Large intestine (tissue), 12 donors: ENCODE measurements at places on chromosomes 12 and 14. TPM values are rescaled to one million over a fixed set of nuclear protein-coding genes. Genes with fewer than 3 reads are reported as not detected.
A peak's percentile ranks its signal among the peaks of the same experiment; 100 is the strongest.

- no peaks in the 10 kb centered on the region for H3K27me3 ChIP-seq
- peaks cover 5% of the 10 kb centered on the region for H3K4me1 ChIP-seq
- no peak within 1 kb of the TSS for H3K27ac ChIP-seq
- no peak for DNase-seq
- peaks cover 10% of the 10 kb centered on the region for H3K36me3 ChIP-seq
- peak within 1 kb of the TSS; percentile 38 for H3K4me3 ChIP-seq
Measured at GRCh38 chr12:6950811-6951540, at the start of gene PTPN6. Gene PTPN6 (plus strand): TSS chr12:6951356. CDS start chr12:6951513, 157 bp downstream.

DNA sequence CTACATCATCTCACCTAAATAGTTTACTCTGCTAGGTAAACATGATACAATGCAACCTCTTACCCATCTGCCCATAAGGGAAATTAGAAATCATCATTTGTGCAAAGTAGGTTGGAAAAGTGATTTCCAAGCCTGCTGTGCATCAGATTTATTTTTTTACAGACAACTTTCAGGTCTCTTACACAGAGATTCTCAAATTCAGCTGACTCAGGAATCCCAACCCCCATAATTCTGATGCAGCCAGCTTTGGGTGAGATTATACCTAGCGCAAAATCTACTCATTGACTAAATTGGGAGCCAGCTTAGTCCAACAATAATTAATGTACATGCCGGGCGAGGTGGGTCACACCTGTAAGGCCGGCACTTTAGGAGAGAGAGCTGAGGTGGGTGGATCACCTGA lies 8.5 kb downstream of the SLC2A3 start:
- no peak overlapping the region for H3K27ac ChIP-seq
- H3K4me3 ChIP-seq, result no peak overlapping the region
- H3K36me3 ChIP-seq, result peaks cover 15% of the 10 kb centered on the region
- DNase-seq, result no peak
- H3K27me3 ChIP-seq, result no peaks in the 10 kb centered on the region

DNA sequence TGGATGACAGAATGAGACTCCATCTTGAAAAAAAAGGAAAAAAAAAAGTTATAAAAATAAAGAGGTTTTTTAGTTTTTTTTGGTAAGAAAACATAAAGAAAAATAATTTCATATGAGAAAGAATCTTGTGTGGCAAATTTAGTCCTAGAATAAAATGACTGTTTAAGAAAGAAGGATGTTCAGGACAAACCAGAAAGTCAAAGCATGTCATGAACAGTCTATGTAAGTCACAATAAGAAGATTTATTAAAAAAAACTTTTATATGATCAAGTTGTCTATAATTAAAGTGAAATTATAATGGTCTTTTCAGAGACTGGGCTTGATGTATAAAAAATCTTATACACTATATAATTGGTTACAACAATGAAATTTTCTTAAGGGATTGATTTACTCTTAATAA lies 68.1 kb upstream of the HECTD1 start:
- no peaks in the 10 kb centered on the region for H3K27me3 ChIP-seq
- H3K36me3 ChIP-seq, result no peaks in the 10 kb centered on the region
- H3K4me3 ChIP-seq, result no peak overlapping the region
- no peak overlapping the region for H3K27ac ChIP-seq
- DNase-seq, result no peak

DNA sequence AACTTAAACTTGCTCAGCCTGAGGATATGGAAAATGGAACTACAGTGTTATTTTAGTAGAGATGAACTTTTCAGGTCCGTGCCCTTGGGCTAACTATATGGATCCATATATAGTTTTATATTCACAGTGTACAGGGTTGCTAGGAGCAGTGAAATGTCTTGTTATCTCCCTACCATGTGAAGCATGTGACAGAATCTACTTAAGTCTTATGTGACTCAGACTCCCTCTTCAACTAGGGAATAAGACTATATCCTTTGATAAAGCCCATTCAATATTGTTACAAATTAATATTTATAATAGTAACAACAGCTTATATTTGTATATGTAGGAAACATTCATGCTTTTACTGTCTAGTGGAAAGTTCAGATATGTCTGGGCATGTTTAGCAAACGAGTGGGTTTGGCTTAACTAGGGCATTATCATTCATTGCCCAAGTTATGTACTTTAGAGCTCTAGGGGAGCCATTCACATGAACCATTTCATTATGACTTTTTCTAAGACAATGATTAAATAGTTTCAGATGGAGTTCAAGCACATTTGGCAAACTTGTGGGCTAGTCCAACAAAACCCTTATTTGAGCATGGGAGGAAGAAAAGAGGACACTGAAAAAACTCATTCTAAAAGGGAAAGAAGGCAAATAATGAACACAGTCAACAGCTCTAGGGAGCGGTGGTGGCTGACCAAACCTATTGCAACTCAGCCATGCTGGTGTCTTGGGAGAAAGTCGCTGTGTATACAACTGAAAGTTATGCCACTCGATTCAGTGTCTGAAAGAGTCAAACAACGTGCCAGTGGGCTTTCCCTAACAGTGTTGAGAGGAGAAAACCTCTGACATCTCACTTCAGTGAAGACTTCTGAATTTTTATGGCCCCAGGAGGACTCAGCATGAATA lies 305.9 kb upstream of the G2E3 start:
- H3K36me3 ChIP-seq, result no peaks in the 10 kb centered on the region
- no peak overlapping the region for H3K4me3 ChIP-seq
- DNase-seq, result no peak
- H3K4me1 ChIP-seq, result no peaks in the 10 kb centered on the region

- no peaks in the 10 kb centered on the region for H3K27me3 ChIP-seq
- H3K27ac ChIP-seq, result no peak overlapping the region
- no peak for DNase-seq
- H3K36me3 ChIP-seq, result peaks cover 17% of the 10 kb centered on the region
- peaks cover 7% of the 10 kb centered on the region for H3K4me1 ChIP-seq
Measured at GRCh38 chr14:104874571-104875411, 9.7 kb downstream of the CEP170B start.

GRCh38 chr12:54282949-54283593 lies 2.5 kb downstream of the HNRNPA1 start:
- H3K4me1 ChIP-seq, result peaks cover 28% of the 10 kb centered on the region
- H3K27me3 ChIP-seq, result no peaks in the 10 kb centered on the region
- no peak for DNase-seq

- no peak for DNase-seq
- no peak overlapping the region for H3K4me3 ChIP-seq
- no peak overlapping the region for H3K27ac ChIP-seq
- no peaks in the 10 kb centered on the region for H3K4me1 ChIP-seq
Measured at GRCh38 chr14:33631441-33631840, 319.4 kb downstream of the EGLN3 start.

- no peak for DNase-seq
- no peak overlapping the region for H3K4me3 ChIP-seq
- H3K4me1 ChIP-seq, result no peaks in the 10 kb centered on the region
Measured at GRCh38 chr12:61487728-61488127, 772.5 kb upstream of the USP15 start.

- H3K4me1 ChIP-seq, result no peaks in the 10 kb centered on the region
- no peak overlapping the region for H3K27ac ChIP-seq
- no peaks in the 10 kb centered on the region for H3K36me3 ChIP-seq
- no peak for DNase-seq
- H3K27me3 ChIP-seq, result no peaks in the 10 kb centered on the region
Measured at GRCh38 chr12:98053202-98053601, 462.2 kb upstream of the TMPO start.

- H3K27me3 ChIP-seq, result no peaks in the 10 kb centered on the region
- H3K27ac ChIP-seq, result no peak overlapping the region
- no peaks in the 10 kb centered on the region for H3K4me1 ChIP-seq
- H3K36me3 ChIP-seq, result no peaks in the 10 kb centered on the region
Measured at GRCh38 chr12:91053951-91054715, 3.7 kb downstream of the KERA start.

DNA sequence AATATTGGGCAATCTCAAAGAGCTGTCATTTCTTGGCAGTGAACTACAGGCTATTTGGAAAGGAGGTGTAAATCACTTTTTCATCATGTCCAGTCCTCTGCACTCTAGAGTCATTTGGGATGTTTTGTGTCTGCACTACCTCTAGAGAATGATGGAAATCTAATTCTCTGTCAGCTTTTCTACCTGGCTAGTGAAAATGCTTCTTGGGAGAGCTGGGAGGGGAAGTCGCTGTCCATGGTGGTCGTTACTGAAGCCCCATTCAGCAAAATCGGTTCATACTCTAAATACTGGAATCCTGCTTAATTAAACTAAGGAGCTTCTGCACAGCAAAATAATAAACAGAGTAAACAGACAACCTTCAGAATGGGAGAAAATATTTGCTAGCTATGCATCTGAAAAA lies 251.8 kb downstream of the APAF1 start:
- no peak overlapping the region for H3K4me3 ChIP-seq
- H3K27me3 ChIP-seq, result peaks cover 39% of the 10 kb centered on the region
- no peak for DNase-seq
- H3K36me3 ChIP-seq, result no peaks in the 10 kb centered on the region

GRCh38 chr14:25042362-25043299 lies 7.3 kb downstream of the STXBP6 start:
- H3K27ac ChIP-seq, result peak overlapping the region; percentile 48
- peaks cover 11% of the 10 kb centered on the region for H3K4me1 ChIP-seq
- peak; percentile 71 for DNase-seq
- H3K27me3 ChIP-seq, result no peaks in the 10 kb centered on the region
- H3K4me3 ChIP-seq, result no peak overlapping the region

- H3K4me1 ChIP-seq, result no peaks in the 10 kb centered on the region
- no peak overlapping the region for H3K27ac ChIP-seq
- DNase-seq, result no peak
- no peak overlapping the region for H3K4me3 ChIP-seq
- H3K27me3 ChIP-seq, result no peaks in the 10 kb centered on the region
Measured at GRCh38 chr12:72084061-72084460, 145.4 kb downstream of the TPH2 start.

DNA sequence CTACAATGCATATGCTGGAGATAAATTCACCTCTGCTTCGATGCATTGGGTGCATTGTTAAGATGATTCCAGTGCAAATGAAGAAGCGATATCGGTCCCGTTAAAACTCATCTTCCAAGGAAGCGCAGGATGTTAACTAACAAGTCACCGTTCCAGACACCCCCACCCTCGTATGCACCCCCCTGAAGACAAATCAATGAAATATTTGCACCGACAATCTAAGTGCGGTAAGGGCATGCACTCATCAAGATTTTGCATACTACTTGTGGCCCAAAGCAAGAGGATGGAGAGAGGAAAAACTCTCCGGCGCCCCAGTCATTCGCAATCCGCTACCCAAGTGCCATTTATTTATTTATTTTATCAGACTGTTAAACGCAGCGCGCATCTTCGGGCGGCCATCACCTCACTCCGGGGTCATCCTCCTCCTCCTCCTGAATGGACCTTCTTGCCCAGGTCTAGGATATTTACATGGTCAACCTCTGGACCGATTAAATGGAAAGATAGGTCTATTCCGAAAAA lies 1.2 kb downstream of the NOVA1 start:
- DNase-seq, result no peak
- H3K4me1 ChIP-seq, result no peaks in the 10 kb centered on the region
- no peak overlapping the region for H3K27ac ChIP-seq
- H3K27me3 ChIP-seq, result no peaks in the 10 kb centered on the region
- peak overlapping the region; percentile 73 for H3K4me3 ChIP-seq
- no peaks in the 10 kb centered on the region for H3K36me3 ChIP-seq

GRCh38 chr12:91914701-91915100 lies 230.9 kb downstream of the BTG1 start:
- no peak overlapping the region for H3K27ac ChIP-seq
- H3K4me1 ChIP-seq, result no peaks in the 10 kb centered on the region
- H3K36me3 ChIP-seq, result no peaks in the 10 kb centered on the region
- no peak for DNase-seq
- no peak overlapping the region for H3K4me3 ChIP-seq

GRCh38 chr14:106377432-106377831 lies 851.0 kb downstream of the TMEM121 start:
- no peak overlapping the region for H3K27ac ChIP-seq
- no peak overlapping the region for H3K4me3 ChIP-seq
- H3K36me3 ChIP-seq, result no peaks in the 10 kb centered on the region
- H3K27me3 ChIP-seq, result no peaks in the 10 kb centered on the region

- no peaks in the 10 kb centered on the region for H3K36me3 ChIP-seq
- peaks cover 4% of the 10 kb centered on the region for H3K27me3 ChIP-seq
- no peak overlapping the region for H3K27ac ChIP-seq
- no peaks in the 10 kb centered on the region for H3K4me1 ChIP-seq
Measured at GRCh38 chr12:5571115-5571514, 139.2 kb downstream of the NTF3 start.

DNA sequence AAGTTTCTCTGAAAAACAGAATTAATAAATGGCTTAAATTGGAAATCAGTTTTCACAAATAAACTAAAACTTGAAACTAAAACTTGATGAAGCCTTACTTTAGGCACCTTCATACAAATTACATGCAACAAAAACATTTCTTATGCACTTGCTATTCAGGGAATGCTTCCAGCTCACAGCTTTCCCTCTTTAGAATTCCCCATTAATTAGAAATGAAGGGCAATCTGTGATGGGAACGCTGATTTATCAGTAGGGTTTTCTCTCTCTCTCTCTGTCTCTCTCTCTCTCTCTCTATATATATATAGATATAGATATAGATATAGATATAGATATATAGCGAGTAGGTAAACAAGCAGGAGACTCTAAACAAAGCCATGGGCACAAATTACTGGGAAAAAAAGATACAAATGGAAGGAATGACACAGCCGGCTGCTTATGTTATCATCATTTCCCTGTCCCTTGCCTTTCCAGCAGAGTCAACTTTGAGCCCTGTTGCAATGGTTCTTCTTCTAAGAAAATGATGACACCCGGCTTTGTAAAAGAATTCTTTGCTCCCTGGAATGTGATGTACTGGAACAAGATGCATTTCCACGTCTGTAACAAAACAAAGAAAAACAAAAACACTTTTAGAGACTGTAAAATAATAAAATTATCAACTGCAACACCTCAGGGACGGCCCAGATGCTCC lies 1121.6 kb upstream of the TMEM132C start:
- no peaks in the 10 kb centered on the region for H3K4me1 ChIP-seq
- H3K4me3 ChIP-seq, result peak overlapping the region; percentile 67
- no peaks in the 10 kb centered on the region for H3K27me3 ChIP-seq
- peak; percentile 59 for DNase-seq
- peak overlapping the region; percentile 33 for H3K27ac ChIP-seq

GRCh38 chr12:132560364-132560613 lies 50.1 kb downstream of the LRCOL1 start:
- H3K27ac ChIP-seq, result no peak overlapping the region
- H3K36me3 ChIP-seq, result peaks cover 3% of the 10 kb centered on the region
- H3K27me3 ChIP-seq, result no peaks in the 10 kb centered on the region
- peaks cover 9% of the 10 kb centered on the region for H3K4me1 ChIP-seq
- peak; percentile 53 for DNase-seq
- peak overlapping the region; percentile 61 for H3K4me3 ChIP-seq

Gene TFCP2
- 31.6 TPM for polyA plus RNA-seq

Gene MMP19
- polyA plus RNA-seq, result 2.5 TPM

Gene GZMH
- 0.70 TPM for polyA plus RNA-seq

Gene PZP
- 0.24 TPM for polyA plus RNA-seq

Gene CCDC198
- polyA plus RNA-seq, result 90.7 TPM

Gene RIN3
- polyA plus RNA-seq, result 15.6 TPM

Gene GYS2
- polyA plus RNA-seq, result 0.03 TPM

Gene GDF11
- polyA plus RNA-seq, result 4.2 TPM

Gene RBP5
- polyA plus RNA-seq, result 25.7 TPM

Gene LPAR5
- 21.4 TPM for polyA plus RNA-seq

Gene TSPAN19
- 0.09 TPM for polyA plus RNA-seq

Gene TTC9
- polyA plus RNA-seq, result 1.9 TPM

Gene COL2A1
- polyA plus RNA-seq, result 9.0 TPM
